ENCODE measurements at places on chromosomes 5 and 9.

- no peak for DNase-seq
These were observed 45.1 kb downstream of the SH3GL2 start for GRCh38 chr9:17623965-17624364.

DNA sequence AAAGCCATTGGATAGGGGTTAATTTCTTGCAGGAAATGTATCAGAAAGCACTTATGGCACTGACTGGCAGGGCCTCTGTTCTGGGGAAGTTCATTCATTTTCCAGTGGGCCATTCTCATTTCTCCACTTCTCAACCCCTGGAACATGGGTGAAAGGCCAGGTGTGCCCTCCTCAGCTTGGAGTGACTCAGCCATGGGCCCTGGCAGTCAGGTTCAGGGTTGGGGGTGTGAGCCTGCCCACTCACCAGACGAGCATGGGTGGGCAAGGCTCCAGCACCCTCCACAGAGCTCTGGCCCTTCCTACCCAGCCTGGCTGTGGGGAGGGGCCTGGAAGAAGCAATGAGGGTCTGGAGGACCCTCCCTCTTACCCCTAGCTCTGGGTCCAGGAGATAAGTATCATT lies 174.4 kb downstream of the HSPA4 start:
- DNase-seq, result no peak

GRCh38 chr5:173997331-173997730 lies 8.4 kb downstream of the C5orf47 start:
- no peak for DNase-seq

GRCh38 chr5:151295791-151296477 lies 7.6 kb downstream of the SLC36A3 start:
- DNase-seq, result no peak

DNA sequence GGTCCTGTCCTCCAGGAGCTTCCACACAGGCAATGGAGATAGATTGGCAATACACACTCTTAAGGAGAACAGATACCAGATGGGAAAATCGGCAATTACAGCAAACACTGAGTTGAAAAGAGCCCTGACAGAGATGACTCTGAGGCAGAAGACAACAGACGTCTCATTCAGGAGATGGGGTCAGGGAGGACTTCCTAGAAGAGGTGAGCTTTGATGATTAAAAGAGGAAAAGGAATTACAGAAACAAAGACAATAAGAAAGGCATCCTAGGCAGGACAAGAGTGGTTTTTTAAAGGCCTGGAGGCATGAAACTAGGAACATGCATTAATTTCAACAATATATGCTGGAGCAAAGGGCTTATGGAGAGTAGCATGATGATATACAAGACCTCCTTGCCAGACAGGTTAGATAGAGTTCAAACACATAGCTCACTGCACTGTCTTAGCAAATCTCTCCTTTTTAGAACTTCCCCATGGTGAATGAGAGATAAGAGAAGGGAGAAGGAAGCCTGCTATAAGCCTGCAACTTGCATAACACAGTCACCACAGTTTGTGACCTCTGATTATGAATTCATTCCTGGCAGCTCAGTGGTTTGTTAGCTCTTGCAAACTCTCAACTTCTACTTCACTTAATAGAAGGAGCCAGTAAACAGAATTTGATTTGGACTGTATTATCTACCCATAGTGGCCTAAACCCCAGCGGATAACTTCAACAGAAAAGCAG lies 48.5 kb downstream of the SIL1 start:
- DNase-seq, result no peak

DNA sequence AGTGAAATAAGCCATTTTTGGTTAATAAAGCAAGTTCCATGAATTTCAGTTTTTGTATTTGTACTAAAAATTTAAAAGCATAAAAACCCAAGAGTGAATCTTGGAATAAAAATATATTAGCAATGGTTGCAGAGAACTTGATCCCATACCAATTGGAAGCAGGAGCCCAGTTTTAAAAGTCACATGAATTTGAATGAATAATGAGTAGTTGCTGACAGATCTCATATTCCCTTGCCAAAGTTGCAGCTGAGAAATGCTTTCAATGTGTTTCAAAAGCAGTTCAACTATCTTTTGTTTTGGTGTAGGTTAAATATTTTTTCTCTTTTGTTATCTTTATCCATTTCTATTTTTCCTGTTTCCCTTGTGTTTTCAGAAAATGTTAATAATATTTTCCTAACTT lies 818.6 kb downstream of the CDH18 start:
- no peak for DNase-seq

DNA sequence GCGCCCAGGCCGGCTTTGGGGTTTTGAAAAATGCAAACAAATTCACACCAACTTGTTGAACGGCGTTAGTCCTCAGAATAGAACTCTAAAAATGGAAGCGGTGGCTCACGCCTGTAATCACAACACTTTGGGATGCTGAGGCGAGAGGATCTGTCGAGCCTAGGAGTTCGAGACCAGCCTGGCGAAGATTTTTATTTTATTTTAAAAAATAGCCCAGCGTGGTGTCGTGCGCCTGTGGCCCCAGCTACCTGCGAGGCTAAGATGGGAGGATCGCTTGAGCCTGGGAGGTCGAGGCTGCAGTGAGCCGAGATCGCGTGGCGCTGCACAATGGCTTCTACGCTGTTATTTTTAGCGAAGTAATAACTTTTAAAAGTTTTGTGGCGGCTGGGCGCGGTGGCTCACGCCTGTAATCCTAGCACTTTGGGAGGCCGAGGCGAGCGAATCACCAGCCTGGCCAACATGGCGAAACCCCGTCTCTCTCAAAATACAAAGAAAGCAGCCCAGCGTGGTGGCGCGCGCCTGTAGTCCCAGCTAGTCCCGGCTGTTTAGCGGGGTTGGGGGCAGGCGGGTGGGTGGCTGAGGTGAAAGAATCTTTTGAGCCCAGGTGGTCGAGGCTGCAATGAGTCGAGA lies 694 bp upstream of the PLIN2 start:
- no peak for DNase-seq

DNA sequence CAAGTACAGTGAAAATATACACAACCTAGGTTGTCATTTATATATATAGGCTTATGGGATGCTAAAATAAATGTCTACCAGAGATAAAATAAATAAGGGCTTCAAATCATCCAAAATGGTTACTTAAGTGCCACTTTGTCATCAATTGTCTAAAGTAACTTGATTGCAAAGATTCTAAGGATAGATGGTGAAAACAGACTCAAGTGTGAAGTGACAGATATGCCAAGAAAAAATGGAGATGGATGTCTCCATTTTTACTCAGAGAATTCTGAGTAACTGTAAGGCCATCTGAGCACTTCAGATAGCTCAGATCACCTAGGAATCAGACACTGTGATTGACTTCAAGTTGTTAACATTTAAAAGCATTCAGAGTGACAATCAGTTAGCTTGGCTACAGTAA lies 824.3 kb downstream of the PRELID2 start:
- DNase-seq, result no peak

- no peak for DNase-seq
These were observed 1.8 kb downstream of the MVB12B start for GRCh38 chr9:126328407-126328806.

DNA sequence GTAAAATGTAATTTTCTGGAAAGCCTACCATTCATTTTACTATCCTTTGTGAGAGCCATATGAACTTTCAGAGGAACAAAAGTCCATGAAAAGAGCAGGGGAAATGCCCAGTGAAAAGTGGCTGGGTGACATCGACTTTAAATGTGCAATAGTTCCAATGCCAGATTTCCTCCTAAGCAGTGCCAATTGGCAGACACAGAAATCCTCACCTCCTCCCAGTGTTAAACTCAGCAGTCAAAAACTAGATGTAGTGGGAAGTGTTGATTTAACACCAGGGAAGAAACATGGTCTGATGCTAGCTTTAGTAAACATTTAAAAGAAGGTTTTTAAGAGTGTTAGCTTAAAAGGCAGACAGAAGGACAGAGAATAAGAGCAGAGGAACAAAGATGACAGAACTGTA lies 2055.2 kb downstream of the MAT2B start:
- DNase-seq, result no peak

- no peak for DNase-seq
These were observed 68.1 kb upstream of the CPLX2 start for GRCh38 chr5:175803254-175803653.

- DNase-seq, result no peak
These were observed 413.1 kb downstream of the KCTD16 start for GRCh38 chr5:144583541-144584449.

DNA sequence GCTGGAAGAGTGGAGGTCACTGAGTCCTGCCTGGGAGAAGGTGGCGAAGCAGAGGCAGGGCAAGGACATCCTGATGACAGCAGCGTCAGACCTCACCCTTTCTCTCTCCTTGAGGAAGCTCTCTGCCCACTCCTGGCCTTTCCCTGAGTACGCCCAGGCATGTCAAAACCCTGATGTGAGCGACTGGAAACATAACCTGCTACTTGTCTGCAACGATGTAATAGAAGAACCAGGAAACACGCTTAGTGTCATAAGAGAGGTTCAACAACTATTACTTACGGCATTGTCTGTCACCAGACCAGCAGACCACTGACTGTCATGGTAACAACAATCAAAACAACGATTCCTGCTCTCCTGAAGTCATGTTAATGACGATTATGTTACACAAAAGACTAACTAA lies 152.4 kb downstream of the ACTL7B start:
- DNase-seq, result no peak

- no peak for DNase-seq
These were observed 14.2 kb downstream of the RFX3 start for GRCh38 chr9:3511551-3511950.

DNA sequence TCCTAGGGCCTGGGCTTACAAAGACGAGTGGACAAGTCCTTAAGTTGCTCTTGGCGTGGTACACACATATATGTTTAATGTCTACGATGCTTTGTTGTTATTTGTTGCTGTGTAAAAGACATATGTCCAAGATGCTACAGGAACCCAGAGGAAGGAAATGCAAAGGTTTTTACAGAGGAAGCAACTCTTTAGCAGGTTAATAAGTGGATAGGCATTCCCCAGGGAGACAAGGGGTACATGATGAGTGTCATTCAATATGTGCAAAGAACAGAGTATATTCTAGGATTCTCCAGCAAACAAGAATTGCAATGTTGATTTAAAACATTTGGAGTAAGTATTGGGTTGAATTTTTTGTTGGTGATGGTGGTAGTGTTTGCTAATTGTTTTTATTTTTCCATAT lies 92.1 kb downstream of the PIP5K1B start:
- DNase-seq, result no peak

DNA sequence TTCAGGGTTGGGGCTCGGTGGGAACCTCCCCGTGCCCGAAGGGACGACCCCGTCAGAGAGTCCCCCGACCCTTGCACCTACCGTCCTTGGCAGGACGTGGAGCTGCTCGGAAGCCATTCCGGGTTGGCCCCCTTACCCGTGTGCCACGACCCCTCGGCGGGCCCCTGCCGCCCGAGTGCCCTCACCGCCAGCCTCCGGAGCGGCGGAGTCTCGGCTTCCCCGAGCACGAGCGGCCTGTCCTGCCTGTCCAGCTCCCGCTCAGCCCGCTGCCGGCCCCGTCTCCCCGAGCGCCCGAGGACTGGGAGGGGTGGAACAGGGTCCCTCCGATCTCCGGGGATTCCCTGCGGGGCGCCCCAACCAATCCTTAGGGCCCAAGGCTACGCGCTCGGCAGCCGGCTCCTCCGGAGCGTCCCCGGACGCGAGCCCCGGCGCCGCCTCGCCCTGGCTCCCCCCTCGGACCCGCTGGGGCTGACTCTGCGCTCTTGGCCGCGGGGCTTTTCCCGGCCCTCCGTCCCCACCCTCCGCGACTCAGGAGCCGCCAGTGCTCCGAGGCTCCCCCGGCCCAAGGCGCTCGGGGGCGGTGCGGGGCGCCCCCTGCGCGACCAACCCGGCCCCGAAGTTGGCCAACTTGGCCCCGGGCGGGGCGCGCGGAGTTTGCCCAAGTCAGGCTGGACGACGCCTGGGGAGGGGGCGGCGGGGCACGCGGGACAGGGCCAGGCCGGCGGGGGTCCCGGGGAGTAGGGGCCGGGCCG lies 654 bp downstream of the ADAMTS2 start:
- no peak for DNase-seq

DNA sequence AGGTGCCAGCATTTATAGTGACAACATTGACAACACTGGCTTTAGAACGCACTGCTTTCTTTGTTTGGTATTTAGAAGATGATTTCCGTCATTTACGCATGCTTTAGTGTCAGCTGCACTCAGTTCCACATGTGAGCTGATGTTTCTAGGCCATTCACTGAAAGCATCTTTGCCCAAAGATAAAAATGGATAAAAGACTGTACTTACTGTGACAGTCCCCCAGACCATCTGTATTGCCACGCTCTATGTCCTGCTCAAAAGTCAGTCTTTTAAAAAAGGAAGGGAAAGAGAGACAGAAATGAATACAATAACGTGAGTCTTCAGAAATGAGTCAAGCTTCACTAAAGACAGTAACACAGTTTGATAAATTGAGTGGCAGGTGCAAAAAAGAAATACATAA lies 99.3 kb downstream of the SEMA6A start:
- DNase-seq, result no peak

DNA sequence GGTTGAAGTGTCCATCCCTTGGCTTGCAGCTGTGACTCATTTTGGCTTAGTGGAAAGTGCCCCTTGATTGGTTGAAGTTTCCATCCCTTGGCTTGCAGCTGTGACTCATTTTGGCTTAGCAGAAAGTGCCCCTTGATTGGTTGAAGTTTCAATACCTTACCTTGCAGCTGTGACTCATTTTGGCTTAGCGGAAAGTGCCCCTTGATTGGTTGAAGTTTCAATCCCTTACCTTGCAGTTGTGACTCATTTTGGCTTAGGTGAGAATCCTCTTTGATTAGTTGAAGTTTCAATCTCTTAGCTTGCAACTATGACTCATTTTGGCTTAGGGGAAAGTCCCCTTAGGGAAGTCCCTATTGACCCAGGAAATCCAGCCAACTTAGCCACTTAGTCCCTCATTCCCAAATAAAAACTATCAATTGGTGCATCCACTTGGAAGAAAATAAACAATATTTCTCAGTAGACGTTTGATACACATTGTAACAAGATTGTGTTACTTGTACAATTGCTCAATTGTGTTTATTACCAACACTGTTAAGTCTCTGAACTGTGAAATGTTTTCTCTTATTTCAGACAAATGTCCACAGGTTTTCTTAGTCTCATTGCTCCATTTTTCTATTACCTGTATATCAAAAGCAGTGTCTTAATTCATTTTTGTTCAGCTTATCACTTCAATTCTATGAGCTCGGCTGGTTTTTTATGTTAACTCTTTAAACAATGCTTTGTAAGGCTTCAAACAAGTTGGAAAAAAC lies 2308.8 kb upstream of the ACO1 start:
- no peak for DNase-seq

DNA sequence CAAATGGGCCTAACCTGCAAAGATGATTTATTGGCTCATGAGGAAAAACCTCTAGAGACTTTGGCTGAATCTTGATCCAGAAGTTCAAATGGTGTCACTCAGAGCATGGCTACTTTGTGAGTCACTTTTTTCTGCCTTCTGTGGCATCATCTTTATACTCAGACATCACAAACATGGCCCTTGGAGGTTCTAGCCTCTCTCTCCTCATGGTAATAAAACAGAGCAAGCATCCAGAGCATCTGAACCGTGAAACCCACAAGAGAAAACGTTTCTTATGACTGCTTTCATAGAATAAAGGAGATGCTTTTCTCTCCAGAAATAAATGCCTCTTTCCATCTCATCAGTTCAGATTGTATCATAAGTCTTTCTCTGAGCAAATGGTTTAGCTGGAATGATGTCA lies 780.3 kb downstream of the KCTD16 start:
- no peak for DNase-seq

All from NCI-H1694 (cell line).